ENCODE measurements at places on chromosomes 7 and 10. TPM values are rescaled to one million over a fixed set of nuclear protein-coding genes. Genes with fewer than 3 reads are reported as not detected.
A peak's percentile ranks its signal among the peaks of the same experiment; 100 is the strongest.

The CALCR gene
- 5.4 TPM for total RNA-seq

- peaks cover 22% of the 10 kb centered on the region for H3K4me1 ChIP-seq
- no peaks in the 10 kb centered on the region for H3K27me3 ChIP-seq
- no peak overlapping the region for H3K4me3 ChIP-seq
- H3K27ac ChIP-seq = peak overlapping the region; percentile 76
- DNase-seq = peak; percentile 90
Measured at GRCh38 chr7:71308096-71308495, 176.2 kb downstream of the GALNT17 start.

- H3K4me1 ChIP-seq = no peaks in the 10 kb centered on the region
- no peak overlapping the region for H3K4me3 ChIP-seq
- DNase-seq = no peak
- peaks cover 4% of the 10 kb centered on the region for H3K27me3 ChIP-seq
Measured at GRCh38 chr7:142968229-142968628, 6.1 kb upstream of the KEL start.

The OR2A7 gene
- 0.64 TPM for total RNA-seq

- no peaks in the 10 kb centered on the region for H3K4me1 ChIP-seq
- no peaks in the 10 kb centered on the region for H3K27me3 ChIP-seq
- no peaks in the 10 kb centered on the region for H3K36me3 ChIP-seq
- DNase-seq = peak; percentile 16
Measured at GRCh38 chr10:50367732-50368131, 116.4 kb upstream of the ASAH2 start.

The CYP2C19 gene
- not detected for total RNA-seq

Measured in astrocyte (in vitro differentiated cells and primary cell).